Omental fat pad (tissue), 4 donors: ENCODE measurements at places on chromosomes 2 and 18. TPM values are rescaled to one million over a fixed set of nuclear protein-coding genes. Genes with fewer than 3 reads are reported as not detected.

Gene TCF7L1
- 14.0 TPM for total RNA-seq

Gene PDE1A
- total RNA-seq = 9.7 TPM

Gene ZSWIM2
- total RNA-seq = 1.0 TPM

Gene MALL
- total RNA-seq = 38.5 TPM

Gene CNGA3
- total RNA-seq = not detected

Gene DSC2
- total RNA-seq = 15.1 TPM

Gene ZNF513
- 9.7 TPM for total RNA-seq

Gene ICOS
- not detected for total RNA-seq

Gene COLEC11
- total RNA-seq = 15.9 TPM

GRCh38 chr2:130864830-130865800 is 28.4 kb downstream of the ARHGEF4 start:
- DNase-seq = no peak

DNA sequence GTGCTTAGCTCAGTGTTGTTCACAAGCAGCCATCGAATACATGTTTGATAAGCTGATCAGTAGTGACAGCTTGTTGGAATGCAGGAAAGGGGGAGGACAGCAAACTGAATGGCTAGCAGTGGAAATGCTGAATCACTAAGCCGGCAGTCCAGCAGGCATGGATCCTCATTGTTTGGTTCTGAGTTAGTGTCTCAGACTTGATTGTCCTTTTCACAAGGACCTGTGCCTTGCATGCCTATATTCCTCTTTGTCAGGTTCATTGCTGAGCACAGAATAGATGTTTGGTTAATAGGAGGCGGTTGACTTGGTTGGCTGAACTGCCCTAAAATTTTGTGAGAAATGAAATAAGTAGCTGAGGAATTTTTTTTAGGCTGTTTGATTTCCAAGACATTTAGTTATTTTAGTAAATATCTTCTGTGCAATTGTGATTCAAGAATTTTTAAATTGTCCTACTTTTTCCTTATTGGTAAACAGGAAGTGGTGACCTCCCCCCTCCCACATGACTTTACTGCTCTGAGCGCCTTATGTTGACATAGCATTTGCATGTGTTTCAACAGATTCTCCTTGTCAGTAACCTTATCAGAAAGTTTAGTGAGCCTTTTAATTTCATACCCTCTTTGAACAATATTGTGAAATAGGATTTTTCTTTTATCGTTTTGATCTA is 21.4 kb upstream of the STON1 start:
- DNase-seq = no peak

DNA sequence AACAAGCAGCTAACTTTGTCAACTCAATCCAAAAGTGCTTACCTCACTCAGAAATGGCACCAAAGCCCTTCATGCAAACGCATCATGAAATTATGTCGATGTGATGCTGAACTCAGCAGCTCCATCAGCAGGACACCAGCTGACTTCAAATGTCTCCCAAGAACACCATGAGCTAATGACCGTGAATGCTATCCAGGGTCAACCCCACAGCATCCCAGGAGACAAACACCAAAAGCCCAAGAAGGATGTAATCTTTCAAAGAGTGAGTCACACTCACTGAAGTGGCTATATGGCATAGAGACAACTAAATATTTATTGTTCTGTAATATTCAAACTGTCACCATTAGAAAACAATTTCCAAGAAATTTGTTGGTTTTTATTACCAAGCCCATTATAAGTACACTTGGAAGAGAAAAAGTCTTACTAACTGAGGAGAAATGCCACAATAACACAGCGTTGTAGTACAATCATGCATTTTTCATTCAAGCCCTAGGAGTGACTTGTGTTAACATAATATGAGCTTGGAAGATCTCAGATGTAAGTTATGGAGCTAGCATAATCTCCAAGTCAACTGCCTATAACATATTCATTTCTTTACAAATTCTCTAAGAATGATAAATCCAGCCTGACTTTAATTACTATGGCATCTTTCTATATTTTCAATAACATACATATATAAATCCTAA is 165.0 kb upstream of the CCDC68 start:
- DNase-seq = no peak

- no peak for DNase-seq
Measured at GRCh38 chr18:78906066-78906465, 73.6 kb upstream of the SALL3 start.

GRCh38 chr18:68779169-68779568 is 18.7 kb upstream of the CCDC102B start:
- no peak for DNase-seq

DNA sequence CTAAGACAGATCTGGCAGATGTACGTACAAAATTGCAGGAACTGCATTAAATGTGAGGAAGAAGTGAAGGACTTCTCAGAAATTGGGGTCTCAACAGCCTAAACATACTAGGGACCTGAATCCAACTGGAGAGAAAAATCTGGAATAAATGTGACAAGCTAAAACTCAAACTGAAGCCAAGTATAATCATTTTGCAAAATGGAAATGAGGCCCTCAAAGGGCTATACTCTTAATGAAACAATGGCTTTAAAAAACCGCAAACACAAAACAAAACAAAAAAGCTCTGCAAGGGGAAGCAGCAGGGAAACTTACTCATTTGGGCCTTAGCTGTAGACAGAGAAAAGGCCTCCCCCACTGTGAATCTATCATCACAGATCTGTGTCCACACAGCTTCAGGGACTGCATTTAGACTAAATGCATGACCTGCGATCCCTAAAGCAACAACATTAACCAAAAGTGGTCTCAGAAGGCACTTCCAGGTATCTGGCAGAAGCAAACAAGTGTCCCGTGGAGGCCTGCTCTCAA is 63.2 kb downstream of the CCBE1 start:
- DNase-seq = no peak

DNA sequence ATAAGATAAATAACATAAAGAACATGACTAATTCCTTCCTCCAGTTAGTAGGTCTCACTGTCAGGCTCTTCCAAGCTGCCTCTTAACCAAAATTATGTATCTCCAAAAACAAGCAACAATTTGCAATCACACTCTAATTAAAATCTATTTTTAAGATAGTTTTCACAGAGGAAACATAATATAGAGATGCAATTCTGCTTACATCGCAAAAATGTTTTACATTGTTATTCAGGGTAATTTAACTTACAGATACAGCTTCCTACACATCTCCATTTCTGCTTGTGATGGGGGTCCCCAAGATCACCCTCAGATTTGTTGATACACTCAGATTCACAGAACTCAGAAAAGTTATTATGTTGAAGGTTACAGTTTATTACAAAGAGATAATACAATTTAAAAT is 115.5 kb downstream of the DSC3 start:
- DNase-seq = no peak

DNA sequence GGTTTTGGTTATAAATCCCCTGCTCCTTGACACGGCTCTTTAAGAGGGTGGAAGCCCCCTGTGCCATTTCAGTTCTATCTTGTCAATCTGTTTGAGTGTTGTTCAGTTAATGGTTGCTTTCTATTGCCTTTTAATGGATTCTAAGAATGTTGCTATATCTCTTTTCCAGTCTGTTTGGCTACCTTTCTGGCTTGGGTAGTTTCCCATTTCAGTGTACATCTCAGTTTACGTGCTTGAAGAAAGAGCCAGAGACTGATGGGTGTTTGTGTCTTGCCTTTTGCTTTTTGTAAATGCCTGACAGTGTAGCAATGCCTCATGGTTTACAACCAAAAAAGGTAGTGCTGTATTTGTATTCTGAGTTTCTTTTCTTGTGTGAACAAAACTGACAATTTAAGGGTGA is 45.3 kb downstream of the SPATS2L start:
- DNase-seq = no peak

GRCh38 chr2:145649061-145649460 is 1129.1 kb upstream of the ZEB2 start:
- no peak for DNase-seq

GRCh38 chr2:42169874-42170521 is 845 bp downstream of the EML4 start:
- no peak for DNase-seq

GRCh38 chr2:167297292-167297691 is 409.0 kb downstream of the XIRP2 start:
- no peak for DNase-seq

GRCh38 chr2:136765256-136766072 is at the start of gene THSD7B:
TSS of gene THSD7B (plus strand) at chr2:136765545. CDS start at chr2:136882179, 116,634 bp downstream.
- DNase-seq = no peak

DNA sequence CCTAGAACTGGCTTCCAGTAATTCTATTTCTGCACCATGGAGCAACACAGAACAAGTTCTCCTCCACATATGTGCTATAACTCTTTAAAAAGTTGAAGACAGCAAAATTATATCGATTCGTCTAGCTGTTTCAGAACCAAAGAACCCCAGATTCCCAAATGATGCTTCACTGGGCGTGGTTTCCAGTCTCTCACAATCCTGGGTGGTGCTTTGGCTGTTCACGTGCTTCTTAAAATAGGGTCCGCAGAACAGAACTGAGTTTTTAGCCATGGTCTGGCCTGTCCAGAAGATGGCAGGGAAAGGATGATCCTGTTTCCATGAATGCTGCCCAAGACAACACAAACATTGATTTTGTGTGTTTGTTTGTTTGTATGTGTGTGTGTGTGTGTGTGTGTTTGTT is 37.6 kb upstream of the PARD3B start:
- no peak for DNase-seq

DNA sequence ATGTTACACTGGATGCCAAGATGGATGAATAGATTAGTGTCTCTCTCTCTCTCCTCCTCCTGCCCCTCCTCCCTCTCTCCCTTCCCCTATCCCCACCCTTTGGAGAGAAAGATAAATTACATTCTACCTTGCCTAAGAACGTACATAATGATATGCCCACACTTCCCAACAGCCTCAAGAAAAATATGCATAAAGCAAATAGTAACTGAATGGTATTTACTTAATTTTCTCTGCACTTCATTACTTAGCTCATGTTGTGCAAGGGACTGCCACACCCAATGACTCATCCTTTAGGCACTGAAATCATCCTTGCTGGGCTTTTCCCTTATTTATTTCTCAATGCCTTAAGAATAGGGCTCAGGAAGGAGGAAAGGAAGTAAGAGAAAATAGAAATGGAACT is 137.3 kb upstream of the PID1 start:
- DNase-seq = peak; percentile 86

- DNase-seq = no peak
Measured at GRCh38 chr2:78077633-78078032, 555.5 kb upstream of the LRRTM4 start.

GRCh38 chr2:66602341-66602740 is 167.4 kb downstream of the MEIS1 start:
- DNase-seq = no peak

- no peak for DNase-seq
Measured at GRCh38 chr18:23406271-23406787, 46.8 kb upstream of the RIOK3 start.

- no peak for DNase-seq
Measured at GRCh38 chr2:231512222-231512621, 18.0 kb downstream of the NMUR1 start.
